ENCODE measurements at places on chromosomes 5 and 9.

DNA sequence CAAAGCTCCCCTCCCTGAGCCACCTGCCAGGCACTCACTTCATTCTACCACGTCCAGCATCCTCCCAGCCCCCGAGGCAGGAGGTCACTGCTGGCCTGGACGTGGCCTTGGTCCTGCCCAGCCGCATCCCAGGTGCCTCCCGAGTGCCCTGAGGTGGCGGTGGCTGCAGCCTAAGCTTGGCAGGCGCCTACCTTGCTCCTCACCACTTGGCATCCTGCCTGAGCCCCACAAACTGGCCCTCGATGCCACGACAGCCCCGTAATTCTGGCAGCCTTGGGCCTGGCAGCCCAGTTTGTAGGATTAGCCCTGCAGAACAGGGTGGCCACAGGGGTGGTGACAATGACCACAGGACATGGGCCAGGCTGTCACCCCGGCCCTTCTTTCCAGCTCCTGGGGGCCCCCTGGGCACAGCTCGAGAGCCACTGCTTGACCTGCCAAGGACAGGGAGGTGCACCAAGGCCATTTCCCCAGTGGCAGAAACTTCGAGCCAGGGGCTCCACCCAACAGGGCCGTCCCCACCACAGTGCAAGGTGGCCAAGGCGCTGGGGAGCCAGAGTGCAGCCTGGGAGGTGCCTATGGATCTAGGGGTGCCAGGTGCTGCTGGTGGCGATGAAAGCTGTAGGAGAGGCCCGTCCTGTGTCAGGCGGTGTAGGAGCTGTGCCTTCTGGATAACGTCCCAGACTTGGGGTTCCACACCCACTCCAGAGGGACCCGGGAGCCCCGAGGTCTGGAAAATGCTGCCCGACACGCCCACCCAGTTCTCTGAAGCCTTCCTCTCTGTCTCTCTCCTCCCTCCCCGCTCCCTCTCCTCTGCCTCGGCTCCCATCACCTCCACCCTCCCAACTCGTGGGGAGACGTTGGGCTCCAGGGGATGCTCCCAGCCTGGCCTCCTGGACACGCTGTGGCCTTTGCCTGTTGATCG, 18.4 kb downstream of the NKD2 start:
- DNase-seq, result no peak

- DNase-seq, result no peak
Observed at GRCh38 chr9:89038382-89039103, 47.3 kb downstream of the S1PR3 start.

GRCh38 chr9:19675492-19675891, 113.3 kb downstream of the SLC24A2 start:
- DNase-seq, result no peak

DNA sequence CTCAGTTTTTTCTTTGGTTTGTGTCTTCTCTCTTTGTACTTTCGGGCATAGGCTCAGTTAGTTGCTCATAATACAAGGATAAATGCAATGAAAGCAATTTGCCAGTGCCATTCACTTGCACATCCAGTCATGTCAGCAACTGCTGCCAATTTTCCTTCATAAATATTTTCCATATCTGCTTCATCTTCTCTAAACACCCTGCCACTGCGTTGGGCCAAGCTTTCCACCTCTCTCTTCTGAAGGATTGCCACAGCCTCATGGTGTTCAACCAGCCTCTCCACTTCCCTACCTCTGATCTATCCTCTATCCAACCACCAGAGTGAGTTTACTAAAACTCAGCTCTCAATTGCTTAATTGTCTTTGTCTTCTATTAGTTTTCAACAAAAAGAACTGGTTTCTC, 192.5 kb upstream of the ZNF462 start:
- DNase-seq, result no peak

DNA sequence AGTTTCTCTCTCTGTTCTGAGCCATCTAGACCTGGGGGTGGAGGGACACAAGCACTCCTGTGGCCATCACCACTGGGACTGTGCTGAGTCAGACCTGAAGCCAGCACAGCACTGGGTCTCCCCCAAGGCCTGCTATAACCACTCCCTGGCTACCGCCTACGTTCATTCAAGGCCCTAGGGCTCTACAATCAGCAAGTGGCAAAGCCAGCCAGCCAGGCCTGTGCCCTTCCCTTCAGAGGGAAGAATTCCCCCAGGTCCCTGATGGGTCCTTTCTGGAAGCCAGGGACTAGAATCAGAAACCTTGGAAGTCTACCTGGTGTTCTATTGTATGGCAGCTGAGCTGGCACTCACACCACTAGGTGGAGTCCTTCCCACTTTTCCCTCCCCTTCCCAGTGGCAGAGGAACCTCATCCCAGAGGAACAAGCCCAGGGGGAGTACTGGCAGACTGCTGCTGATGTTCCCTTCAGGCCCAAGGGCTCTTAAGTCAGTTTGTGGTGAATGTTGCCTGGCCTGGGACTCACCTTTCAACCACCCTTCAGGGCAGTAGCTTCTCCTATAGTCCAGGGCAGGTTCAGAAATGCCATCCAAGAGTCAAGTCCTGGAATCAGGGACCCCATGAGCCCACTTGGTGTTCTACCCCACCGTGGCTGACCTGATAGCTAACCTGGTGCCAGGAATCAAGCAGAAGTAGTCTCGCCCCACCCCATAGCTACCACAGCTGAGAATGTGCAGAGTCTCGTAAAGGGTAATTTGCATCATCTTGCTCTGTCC, 20.0 kb downstream of the JMY start:
- no peak for DNase-seq

GRCh38 chr5:6396836-6397535, 18.6 kb upstream of the MED10 start:
- DNase-seq, result no peak

GRCh38 chr9:438961-439768, 224.5 kb downstream of the DOCK8 start:
- DNase-seq, result no peak

DNA sequence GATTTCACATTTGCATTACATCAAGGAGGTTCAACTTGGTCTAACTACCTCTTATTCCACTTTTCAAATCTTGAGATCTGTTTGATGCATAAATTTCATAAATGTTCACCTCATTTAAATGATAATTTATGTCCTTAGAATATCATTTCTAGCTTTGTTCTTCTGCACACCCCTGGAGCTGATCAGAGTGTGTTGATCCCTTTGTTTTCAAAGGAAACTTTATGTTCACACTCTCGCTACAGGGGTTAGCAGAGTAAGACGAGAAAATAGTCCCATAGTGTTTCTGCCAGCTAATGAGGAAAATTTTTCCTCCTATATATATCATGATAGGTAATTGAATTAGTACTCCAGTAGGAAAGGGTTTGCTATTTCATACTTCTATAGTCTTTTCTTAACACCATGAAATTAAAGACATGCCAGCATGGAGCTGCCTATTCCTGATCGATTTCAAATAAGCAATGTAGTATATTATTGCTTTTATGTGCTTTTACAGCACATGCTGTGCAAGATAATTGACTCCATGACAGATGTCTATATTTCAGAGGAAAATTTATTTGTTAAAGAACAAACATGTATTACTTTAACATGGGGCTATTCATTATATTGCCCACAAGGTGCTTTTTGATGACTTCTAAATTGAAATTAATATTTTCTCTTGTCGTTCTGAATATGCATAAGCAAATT, 4.8 kb upstream of the PAM start:
- no peak for DNase-seq

GRCh38 chr5:65017636-65018035, 248.9 kb downstream of the CWC27 start:
- no peak for DNase-seq

DNA sequence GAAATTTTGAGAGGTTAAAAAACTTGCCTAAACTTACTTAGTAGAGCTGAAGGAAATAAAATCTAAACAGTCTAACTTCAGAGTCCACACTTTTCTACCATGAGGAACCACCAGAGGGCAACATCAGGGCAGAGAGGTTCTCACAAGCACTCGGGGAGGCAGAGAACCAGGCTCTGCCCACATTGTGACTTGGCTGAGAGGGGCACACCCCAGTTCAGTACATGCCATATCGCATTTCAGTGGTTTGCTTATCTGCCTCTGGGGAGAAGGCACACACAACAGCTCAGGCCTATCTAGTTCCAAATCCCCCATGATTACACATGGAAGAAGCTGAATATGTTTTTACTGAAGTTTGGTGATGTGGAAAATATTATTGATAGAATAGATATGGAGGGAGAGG, 49.2 kb downstream of the EQTN start:
- DNase-seq, result no peak

- no peak for DNase-seq
Observed at GRCh38 chr9:2923766-2924379, 80.0 kb upstream of the PUM3 start.

DNA sequence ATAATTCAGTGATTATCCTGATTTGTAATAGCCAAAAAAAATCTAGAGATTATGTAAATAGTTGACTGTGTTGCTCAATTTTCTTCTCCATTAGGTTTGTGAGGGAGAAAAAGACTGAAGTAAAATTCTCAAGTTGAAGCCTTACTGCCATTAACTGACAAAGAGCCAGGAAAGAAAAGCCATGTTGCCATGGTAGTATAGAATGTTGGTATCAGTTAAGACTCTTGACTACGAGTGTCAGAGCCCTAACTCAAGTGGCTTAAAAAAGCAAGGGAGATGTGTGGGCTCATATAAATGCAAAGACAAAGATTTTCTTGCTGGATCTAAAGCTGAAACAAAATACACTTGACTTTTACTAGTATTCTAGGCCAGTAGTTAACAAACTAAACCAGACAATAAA, 571.7 kb downstream of the KCTD16 start:
- no peak for DNase-seq

DNA sequence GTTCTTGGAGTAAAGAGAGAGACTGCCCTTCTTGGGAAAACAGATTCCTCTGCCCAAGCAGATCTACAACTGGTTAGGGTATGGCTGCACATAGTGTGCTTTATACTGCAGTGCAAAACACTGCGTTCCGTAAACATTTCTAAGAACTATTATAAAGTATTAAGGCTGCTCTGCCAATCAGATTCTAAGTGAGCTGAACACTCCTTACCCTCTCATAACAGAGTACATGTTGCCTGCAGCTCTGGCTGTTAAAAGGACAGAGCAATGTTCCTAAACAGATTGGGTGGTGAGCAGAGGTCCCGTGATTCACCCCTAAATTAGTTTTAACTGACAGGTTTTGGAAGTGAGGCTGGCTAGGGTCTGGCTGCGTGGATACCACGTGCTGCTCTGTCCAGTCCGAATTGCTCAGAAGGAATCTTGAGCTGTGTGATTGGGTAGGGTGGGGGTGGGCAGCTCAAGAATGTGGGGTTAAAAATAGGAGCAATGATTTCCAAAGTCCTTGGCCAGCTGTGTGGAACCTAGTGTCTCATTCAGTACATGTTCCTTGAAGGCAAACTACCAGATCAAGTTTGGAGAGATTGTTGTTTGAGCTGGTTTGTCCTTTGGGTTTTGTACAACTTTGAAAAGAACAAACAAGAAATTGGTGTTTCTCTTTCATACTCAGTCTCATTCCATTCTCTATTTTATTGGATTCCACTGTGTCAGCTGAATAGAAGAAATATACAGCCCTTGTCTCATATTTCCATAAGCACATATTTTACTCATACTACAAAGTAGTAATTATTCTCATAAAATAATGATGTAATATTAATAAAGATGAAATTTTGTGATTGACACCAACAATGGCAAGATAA, 497.6 kb upstream of the CD180 start:
- no peak for DNase-seq

DNA sequence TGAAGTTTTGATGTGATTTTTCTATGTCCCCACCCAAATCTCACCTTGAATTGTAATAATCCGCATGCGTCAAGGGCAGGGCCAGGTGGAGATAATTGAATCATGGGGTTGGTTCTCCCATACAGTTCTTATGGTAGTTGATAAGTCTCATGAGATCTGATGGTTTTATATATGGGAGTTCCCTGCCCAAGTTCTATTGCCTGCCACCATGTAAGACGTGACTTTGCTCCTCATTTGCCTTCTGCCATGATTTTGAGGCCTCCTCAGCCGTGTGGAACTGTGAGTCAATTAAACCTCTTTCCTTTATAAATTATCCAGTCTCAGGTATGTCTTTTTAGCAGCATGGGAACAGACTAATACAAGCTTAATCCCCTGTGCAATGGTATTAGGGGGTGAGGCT, 25.5 kb upstream of the RAI14 start:
- DNase-seq, result no peak

DNA sequence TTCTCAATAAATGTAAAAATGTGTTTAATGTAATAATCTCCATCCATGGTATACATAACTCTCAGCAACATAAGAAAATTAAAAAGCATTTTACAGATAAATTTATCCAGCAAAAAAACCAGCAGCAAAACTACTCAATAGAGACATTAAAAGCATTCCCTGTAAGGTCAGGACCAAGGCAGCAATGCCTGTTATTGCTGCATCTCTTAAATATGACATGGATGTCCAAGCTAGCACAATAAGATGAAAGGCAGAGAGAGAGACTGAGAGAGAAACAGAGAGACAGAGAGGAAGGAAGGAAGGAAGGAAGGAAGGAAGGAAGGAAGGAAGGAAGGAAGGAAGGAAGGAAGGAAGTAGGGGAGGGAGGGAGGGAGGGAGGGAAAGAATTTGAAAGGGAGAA, 289.0 kb upstream of the PAPPA start:
- DNase-seq, result no peak

- DNase-seq, result no peak
Observed at GRCh38 chr9:116592970-116593369, 94.1 kb upstream of the TRIM32 start.

DNA sequence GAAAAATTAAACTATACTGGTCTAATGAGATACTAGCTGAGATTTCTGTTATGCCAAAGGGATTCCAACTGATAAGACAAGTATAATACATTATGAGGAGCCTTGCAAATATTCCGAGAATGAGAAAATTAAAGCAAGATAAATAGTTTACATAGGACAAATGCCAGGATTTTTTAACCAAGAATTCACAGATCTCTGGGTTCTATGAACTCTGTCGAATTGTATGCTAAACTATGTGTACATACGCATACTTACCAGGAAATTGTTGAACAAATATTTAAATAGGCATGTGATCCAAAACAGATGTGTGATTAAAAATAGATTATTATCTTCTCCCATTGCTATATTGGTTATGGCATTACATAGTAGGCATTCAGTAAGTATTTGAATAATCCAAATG, 616.6 kb downstream of the GABRG2 start:
- DNase-seq, result no peak

DNA sequence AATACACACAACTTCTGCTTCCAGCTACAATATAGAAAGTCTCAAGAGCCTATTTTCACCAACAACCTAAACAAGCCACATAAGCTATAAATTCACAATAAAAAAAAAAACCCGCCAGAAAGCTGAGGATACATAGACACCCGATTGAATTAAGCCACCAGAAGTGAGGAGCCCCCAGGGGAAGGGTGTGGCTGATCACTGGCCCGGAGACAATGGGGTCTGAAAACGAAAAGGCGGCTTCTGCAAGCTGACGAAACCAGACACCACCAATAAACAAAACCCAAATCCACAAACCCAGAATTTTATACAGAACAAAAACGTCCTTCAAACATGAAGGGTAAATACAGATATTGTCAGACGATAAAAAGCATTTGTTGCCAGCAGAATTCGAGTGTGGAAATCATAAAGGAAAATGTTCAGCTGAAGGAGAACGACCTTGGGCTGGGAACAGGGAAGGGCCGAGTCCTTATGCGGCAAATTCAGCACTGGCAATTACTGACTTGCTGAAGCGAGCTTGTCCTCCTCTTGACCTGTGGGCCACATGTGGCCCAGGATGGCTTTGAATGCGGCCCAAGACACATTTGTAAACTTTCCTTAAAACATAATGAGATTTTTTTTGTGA, 39.6 kb upstream of the CEP72 start:
- DNase-seq, result no peak
